ENCODE measurements at places on chromosomes 4 and X.
A peak's percentile ranks its signal among the peaks of the same experiment; 100 is the strongest.

GRCh38 chrX:152632445-152633097 is 5.1 kb upstream of the GABRQ start:
- peak; percentile 1 for DNase-seq

DNA sequence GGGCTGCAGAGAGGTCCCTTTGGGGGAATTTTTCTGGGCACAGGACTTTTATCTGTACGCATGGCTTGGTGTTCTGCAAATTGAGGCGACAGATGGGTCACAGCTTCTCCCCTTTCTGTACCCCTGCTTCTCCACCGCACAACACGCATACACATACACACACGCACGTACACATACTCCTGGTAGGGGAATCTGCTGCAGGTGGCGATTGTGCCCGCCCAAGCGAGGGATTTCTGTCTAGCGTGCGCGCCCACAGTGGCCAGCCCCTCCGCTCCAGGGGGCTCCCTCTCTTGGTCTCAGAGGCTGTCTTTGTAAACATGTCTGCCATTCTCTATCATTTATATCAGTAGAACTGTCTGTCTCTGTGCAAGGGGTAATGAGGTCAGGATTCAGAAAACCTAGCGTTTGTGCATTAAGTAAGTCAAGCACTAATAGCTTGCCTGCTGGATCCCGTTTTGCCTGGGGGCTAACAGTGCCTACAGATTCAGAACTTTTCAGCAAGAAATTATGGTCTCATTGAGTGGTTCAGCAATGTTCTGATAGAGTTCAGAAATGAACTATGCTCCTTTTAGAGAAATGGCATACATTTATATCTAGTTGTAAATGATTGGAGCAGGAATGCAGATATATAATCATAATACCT is 2.2 kb downstream of the GRID2 start:
- DNase-seq = no peak

DNA sequence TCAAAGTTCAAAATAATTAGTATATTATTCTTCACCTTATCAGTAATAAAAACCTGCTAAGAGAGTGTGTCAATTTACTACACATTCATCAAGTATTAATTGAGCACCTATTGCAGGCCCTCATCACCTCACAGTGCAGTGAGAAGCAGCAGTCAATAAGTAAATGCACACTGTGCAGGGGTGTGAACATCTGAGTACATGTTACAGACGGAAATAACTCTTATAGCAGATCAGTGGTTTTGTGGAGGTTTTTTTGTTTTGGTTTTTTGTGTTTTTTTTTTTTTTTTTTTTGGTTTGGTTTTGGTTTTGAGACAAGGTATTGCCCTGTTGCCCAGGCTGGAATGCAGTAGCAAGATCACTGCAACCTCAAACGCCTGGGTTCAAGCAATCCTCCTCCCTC is 20.3 kb downstream of the KLF3 start:
- no peak for DNase-seq

GRCh38 chr4:105596684-105597083 is 44.3 kb downstream of the ARHGEF38 start:
- no peak for DNase-seq

DNA sequence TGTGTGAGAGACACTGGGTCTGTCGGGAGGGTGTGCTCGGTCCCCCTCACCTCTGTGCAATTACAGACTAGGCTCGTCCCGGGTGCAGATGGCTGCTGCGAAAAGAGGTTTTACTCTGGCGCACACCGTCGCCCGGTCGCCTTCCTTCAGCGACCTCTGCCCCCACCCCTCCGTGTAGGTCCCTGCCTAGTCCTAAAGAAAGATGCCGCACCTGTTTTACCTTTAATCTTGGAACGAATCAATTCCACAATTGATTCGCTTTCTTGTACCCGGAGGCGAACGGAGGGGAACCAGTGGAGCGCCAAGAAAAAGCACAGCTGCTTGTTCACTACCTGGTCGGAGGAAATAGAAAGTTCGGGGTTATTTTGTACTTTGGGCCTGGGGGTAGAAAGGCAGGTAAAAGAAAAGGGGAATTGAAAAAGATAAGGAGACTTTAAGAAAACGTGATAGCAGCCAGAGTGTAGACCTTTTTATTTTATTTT is 1.2 kb downstream of the NPNT start:
- DNase-seq = no peak

GRCh38 chr4:67809502-67809901 is 55.3 kb upstream of the GNRHR start:
- no peak for DNase-seq

GRCh38 chrX:43910012-43910411 is 27.8 kb upstream of the MAOB start:
- DNase-seq = no peak

GRCh38 chr4:77854431-77855111 is 8.1 kb upstream of the MRPL1 start:
- no peak for DNase-seq

DNA sequence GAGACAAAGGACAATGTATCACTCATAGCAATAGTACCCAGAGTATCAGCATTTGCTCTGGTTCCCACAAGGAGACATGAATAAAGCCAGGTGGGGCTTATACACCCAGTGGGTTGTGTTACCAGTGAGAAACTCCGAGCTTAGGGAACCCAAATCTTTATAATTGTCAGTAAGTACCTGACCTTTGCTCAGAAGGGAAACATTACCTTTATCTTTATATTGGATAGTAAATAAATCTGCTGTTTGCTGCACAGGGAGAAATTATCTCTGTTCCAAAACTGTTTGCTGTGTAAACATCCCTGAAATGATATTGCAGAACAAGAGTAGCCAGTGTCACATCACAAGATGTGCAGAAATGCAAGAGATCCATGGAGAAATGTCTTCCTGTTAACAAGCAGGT is 12.1 kb upstream of the SLAIN2 start:
- DNase-seq = no peak

Data from bone marrow (tissue), 2 donors.